Activated CD4-positive, alpha-beta T cell treated with anti-CD3 and anti-CD28 coated beads, Interleukin-2, amount 50 U/mL, for 24 hours (primary cell): ENCODE measurements at places on chromosomes 6 and 20.
A peak's percentile ranks its signal among the peaks of the same experiment; 100 is the strongest.

DNA sequence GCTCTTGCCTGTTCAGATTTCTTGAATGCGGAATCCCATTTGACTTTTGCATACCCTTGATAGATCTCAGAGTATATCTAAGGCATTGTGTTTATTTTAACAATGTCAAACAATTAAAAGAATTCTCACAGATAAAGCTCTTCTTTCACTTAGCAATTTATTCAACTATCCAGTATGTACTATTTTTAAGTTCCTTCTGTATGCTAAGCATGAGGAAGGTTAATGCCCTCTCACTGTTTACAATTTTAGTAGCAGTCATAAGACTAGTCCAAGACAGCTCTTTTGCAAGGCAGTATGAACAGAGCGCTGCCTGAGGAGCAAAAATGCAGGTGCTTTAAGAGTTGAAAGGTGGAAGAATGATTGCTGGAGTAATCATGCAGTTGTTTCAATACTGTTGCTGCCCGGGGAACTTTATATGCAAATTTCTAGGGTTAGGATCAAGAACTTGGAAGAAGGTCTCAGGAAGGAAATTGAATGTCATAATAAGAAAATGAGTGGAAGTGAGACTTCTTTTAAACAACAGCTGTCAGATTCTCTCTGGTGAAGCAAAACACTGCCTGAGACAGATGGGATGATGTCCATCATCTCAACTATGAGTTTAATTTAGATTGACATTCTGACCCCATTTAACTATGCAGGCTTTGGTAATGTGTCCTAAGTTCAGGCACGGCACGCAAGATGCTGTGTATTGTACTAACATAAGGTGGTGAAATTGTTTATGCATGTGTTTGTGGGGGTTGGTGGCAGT is 1303.5 kb upstream of the CITED2 start:
- no peak for DNase-seq

DNA sequence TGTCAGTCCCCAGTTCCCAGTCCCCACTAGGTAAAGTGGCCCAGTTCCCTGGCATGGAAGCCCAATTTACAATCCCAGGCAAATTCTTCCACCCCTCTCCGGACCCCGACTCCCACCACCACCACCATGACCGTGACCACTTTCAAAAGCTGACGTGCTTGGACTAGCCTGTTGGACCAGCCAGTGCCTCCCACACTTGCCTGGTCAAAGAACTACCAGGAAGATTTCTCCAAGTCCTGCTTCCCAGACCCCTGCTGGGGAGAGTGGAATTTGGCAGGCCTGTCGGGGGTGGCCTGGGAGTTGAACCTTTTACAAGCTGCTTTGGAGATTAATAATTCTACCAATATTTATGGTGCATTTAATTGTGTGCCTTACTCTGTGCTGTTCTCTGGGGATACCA is 1.4 kb upstream of the PTPRT start:
- DNase-seq: no peak

DNA sequence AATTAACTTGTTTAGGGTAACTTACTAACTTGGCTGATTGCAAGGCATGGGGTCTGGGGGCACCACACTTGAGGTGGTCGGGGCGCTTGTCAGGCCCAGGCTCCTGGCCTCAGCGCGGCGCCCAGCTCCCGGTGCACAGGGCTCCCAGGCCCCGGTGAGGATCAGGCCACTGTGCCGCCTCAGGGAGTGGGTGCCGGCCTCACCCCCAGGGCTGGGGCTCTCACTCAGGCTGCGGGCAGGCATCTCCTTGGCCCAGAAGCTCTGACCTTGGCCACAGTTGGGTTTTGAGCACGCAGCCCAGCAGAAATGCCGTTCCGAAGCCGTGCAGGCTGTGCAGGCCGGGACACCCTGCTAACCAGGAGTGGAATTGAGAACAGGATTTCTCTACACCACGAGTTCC is 37.8 kb upstream of the BHLHE23 start:
- DNase-seq: no peak

DNA sequence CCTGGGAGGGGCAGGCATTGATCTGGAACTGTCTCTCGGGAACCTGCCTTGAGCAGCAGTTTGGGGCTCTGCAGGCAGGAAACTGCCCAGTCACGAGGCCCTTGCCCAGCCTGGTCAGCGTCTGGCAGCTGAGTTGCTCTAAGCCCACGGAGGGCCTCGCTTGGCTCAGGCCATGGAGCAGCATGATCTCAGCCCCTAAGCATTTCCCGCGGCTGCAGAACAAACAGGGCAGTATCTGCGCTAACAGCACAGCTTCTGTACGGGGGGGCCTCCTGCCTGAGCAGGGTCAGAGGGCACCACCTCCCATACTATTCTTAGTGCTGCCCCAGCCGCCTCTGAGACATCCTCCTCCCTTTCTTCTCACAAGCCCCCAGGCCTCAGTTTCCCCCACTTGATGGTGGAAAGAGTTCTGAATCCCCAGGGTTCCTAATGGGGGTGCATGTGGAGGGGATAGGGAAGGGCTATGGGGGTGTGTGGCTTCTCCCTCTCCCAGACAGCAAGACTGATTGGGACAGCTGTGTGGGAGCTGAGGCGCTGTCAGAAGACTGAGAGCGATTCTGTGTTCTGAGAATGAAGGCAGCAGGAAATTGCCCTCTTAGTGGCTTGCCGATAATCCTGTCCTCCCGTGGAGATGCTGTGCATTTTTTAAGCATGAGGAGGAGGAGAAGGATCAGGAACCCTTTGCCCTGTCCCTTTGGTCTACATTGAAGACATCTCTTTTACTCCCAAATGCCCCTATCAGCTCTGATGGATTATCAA is 46.4 kb downstream of the MOCS1 start:
- DNase-seq: no peak

- no peak for DNase-seq
Observed at GRCh38 chr20:25546048-25546447, 39.3 kb downstream of the NINL start.

DNA sequence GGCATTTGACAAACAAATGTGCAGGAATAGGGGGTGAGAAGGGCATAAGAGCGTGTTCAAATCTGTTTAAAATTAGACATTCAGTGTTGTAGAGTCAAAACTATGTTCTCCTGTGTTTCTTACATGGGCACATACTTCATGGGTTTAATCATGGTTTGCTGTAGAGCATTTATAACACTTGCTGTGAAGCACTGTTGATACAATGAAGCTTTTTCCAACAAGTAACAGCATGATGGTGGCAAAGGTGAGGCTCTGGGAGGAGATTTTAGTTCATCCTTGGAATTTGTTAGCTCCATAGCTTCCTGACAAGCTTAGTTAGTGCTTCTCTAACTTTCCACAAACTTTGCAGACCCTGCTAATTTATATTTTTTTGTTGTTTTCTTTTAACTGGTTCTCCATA is 900.7 kb downstream of the TFAP2A start:
- no peak for DNase-seq

GRCh38 chr20:59789686-59790085 is 143.8 kb downstream of the SYCP2 start:
- no peak for DNase-seq

DNA sequence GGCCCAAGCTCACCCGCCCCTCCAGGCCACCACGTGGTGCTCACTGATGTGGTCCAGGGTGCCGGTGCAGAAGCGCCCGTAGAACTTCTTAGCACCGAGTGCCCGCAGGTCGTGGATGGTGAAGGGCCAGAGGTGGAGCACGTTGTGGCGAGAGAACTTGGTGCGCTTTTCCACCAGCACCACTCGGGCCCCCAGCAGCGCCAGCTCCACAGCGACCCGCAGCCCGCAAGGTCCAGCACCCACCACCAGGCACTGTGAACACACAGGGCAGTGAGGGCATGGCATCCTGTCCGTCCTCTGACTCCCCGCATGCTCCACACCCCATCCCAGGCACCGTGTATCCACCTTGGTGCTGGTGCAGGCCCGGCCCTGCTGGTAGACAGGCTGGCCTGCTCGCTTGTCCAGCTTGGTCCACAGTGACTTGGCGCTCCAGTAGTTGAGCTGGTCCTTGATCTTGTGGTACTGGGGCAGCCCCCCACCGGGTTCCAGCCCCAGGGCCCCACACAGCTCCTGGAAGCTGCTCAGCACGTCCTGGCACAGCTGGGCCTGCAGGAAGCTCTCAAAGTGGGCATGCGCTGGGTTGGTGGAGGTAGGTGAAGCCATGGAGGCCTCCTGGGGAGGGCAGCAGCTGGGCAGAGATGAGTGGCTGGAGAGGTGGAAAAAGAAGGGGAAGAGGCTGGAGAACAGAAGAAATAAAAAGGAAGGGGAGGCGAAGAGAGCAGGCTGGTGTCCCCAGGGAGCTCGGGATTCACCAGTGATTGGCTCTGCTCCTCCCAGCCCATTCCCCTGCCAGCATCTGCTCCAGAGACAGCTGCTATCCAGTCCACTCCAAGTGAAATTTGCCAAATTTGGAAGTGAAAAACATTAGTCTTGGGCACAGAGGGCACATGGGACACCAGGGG is 1.7 kb downstream of the MICAL1 start:
- no peak for DNase-seq

GRCh38 chr6:24231438-24231977 is 105.5 kb downstream of the NRSN1 start:
- DNase-seq: no peak

- DNase-seq: no peak
Observed at GRCh38 chr6:22327881-22328280, 31.0 kb upstream of the PRL start.

- DNase-seq: no peak
Observed at GRCh38 chr20:57888591-57888990, 178.8 kb upstream of the PMEPA1 start.

DNA sequence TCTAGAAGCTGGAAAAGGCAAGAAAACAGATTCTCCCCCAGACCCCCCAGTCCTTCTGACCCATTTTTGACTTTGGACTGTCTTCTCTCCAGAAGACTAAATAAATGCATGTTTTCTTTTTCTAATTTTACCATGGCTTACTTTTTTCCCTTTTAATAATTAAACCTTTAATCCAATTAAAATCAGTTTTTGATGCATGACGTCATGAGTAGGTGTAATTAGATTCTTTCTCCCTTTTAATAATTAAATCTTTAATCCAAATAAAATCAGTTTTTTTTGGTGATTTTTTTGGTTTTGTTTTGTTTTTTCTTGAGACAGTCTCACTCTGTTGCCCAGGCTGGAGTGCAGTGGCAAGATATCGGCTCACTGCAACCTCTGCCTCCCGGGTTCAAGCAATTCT is 13.2 kb upstream of the NCOA5 start:
- DNase-seq: no peak

GRCh38 chr20:38229376-38230252 is 30.9 kb downstream of the KIAA1755 start:
- DNase-seq: no peak

- no peak for DNase-seq
Observed at GRCh38 chr6:103153016-103153415, 1706.7 kb downstream of the HACE1 start.

DNA sequence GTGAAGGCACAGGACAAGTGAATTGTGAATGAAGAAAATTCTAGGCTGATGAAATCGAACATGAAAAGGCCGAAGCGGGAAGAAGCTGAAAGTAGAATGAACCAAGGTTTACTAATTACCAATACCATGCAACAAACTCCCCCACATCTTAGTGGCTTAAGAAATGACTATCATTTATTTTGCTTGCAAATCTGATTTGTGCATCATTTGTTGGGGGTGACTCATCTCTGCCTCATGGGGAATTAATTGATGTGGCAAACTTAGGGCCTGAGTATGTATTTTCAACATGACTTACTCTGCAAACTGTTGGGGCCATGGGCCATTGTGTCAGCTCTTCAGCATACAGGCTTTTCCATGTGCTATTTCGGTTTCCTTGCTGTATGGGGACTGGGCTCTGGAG is 26.8 kb downstream of the PPP1R14C start:
- DNase-seq: no peak

- no peak for DNase-seq
Observed at GRCh38 chr6:15754035-15754705, 91.3 kb upstream of the DTNBP1 start.

- no peak for DNase-seq
Observed at GRCh38 chr6:24961852-24962251, 26.1 kb upstream of the RIPOR2 start.

- no peak for DNase-seq
Observed at GRCh38 chr6:163405412-163406309, 8.9 kb upstream of the QKI start.

DNA sequence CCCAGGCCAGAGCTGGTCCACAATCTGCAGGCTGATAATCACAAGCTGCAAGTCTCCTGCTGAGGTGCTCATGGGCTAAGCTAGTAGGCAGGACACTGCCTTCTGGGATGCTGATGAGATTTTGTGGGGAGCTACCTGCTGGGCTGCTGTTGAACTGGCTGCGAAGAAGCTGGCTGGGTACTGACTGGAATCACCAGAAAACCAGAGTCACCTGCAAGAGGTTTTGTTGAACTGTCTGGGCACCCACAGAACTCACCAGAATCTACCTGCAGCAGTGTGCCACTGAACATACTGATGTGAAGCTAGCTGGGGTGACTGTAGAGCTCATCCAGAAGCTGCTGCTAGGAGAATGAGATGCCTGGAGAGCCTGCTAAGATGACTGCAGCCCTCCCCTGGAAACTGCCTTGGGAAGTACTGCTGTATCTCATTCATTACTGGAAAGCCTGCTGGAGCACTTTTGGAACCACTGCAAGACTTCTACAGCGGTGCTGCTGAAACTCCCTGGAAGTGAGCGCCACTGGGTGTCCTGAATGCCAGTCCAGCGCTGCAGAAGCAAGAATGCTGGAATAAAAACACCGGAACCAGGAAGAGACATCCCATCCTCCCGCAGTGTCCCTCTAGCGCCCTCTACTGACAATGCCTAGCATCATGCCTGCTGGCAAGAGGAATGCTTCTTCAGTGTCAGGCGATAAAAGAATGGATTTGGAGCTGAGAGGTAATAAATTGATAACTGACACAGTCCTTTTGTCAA is 64.9 kb upstream of the ARHGAP18 start:
- peak; percentile 38 for DNase-seq

DNA sequence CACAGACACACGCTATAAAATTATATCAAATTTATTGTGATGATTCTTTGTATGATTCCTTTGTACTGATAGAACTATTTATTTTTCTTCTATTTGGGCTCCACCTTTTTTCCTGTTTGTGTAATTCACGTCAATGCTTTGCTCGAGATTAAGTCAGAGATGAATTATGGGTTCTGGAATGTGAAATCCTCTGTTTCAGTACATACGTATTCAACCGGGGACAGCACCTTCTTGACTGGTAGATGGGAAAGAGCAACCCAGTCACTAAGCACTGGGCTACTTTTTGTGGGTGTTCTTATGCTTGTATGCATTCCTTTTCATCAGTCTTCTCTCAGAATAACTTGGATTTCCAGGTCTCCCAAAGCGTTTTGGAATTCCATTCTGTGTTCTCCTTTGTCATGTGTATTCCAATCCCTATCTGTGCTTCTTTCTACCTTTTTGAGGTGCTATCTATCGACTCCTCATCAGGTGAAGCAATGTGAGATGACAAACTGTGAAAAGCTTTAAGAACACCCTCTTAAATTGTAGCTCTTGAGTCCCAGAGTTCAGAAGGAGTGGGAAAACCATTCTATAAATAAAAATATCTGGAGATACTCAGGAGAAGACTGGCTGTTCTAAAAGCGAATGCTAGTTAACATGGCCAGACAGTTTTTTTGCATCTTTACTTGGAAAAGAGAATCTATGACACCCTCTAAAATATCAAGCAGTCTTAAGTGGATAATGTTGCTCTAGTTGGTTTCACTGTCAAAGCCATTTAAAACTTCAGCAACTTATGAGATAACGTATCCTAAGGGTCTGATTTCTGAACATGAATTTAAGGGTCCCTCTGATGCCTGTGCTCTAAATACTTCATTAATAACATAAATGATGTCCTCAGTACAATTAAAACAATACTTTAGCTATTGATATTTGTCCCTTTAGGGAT is 197.7 kb upstream of the PREP start:
- DNase-seq: no peak

GRCh38 chr6:152428126-152428525 is 209.0 kb downstream of the SYNE1 start:
- DNase-seq: no peak
